Amniotic stem cell (primary cell): ENCODE measurements at places on chromosomes 11 and 22.
A peak's percentile ranks its signal among the peaks of the same experiment; 100 is the strongest.

DNA sequence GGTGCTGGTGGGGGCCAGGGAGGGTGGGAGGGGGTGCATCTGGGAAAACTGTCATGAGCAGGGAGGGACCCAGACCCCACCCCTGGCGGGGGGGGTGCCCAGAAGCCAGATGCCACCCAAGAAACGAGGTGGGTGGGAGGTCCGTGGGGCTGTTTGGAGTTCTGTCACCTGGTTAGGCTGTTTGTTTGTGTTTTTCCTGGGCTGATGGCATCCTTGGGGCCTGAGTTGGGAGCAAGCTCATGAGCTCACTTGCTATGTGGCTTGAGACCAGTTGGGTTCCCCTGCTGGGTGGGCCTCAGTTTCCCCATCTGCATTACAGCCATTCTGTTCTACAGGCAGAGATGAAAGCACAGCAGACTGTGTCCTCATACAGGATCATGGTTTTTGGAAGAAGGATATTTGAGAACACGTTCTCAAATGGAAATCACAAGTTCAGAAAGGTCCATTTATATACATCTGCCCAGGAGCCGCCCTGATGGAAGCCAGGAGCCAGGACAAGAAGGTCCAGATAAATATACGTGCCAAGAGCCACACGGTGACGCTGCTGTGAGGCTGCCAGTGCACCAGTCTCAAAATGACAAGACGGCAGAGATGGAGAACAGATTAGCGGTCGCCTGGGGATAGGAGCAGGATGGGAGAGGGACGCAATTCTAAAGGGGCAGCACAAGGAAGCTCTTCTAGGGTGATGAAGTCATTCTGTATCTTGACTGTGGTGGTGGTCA lies 312.9 kb downstream of the MN1 start:
- DNase-seq, result no peak

GRCh38 chr11:16784097-16784496 lies 45.6 kb downstream of the C11orf58 start:
- DNase-seq, result no peak

DNA sequence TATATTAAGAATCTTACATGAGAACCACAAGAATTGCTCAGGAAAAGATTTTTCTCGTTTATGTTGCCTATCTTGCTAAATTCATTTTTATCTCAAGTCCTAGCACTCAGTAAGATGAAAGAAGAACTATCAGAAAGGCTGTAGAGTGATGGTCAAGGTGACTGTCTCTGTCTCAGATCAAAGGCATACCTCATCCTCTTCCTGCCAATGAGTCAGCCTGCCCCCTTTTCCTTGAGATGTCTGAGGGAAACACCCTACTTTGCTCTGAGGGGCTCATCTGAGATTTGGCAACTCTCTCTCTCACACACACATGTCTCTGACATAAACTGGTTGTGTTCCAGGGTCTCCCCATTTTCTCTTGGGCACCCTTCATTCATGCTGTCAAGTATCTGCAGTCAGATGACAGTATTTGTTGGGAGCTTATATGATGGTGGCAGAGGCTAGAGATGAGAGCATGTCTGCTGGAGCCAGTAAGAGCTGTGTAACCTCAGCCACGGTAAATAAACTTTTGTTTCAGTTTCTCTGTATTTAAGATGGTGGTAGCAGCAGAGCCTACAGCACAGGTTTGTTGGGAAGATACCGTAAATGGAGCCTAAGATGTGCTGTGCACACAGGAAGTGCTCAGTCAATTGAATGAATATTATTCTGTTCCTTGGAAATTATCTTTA lies 1.6 kb downstream of the MMP27 start:
- DNase-seq, result no peak

DNA sequence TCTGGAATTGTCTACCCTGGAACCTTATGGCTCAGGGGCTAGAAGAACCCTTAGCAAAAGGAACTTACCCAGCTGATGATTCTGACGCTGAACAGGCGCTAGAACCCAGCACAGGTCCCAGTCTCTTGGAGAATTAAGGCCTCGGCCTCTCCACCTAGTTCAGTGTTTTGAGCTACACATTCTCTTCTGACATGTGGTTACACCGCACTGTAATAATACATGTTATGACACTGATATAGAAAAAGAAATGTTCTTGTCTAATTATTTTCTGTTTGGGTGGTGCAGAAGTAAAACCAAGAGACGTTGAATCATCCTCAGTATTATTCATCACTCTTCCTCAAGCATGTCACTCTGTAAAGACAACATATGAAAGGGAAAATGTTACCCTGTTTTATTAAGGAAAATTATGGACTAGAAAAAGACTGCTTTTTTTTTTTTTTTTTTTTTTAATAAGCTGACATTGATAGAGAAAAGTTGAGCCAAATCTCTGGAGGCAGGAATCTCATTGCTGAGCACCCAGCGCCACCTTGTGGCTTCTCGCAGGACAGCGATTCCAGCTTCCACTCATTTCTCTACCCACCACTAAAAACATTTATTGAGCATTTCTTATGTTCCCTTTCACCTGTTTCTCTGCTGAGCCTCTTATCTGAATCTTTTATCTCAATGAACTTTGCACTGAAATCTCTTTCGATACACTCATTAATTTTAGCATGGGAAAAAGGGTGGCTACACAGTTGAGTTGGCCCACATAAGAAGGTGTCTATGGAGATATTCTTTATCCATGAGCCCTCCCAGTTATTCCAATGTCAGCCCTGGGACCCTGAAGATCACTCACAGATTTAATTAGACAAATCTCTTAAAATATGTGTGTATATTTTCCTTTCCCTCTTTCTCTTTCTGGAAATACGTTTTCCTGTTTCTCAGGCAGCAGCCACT lies 12.6 kb upstream of the APLNR start:
- DNase-seq, result peak; percentile 33

DNA sequence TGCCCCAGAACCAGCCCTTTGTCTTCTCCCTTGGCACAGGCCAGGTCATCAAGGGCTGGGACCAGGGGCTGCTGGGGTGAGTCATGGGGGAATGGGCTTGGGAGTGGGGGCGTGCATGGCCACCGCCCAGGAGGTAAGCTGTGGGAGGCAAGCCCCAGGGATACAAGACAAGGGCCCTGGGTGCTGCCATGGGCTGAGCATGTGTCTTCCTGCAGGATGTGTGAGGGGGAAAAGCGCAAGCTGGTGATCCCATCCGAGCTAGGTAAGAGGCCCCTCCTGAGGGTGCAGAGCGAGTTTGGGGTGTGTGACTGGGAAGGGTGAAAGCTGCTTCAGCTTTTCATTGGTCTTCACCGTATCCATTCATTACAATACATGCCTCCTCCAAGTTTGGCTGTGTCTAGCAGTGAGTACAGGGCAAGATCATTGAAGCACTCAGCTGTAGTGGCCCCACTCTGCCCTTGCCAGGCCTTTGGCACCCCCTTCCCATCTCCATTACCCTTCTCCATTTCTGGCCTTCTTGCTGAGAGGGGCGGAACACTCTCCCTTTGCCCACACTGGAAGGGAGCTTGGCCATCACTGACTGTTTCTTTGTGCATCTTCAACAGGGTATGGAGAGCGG lies 2.5 kb downstream of the FKBP2 start:
- no peak for DNase-seq

DNA sequence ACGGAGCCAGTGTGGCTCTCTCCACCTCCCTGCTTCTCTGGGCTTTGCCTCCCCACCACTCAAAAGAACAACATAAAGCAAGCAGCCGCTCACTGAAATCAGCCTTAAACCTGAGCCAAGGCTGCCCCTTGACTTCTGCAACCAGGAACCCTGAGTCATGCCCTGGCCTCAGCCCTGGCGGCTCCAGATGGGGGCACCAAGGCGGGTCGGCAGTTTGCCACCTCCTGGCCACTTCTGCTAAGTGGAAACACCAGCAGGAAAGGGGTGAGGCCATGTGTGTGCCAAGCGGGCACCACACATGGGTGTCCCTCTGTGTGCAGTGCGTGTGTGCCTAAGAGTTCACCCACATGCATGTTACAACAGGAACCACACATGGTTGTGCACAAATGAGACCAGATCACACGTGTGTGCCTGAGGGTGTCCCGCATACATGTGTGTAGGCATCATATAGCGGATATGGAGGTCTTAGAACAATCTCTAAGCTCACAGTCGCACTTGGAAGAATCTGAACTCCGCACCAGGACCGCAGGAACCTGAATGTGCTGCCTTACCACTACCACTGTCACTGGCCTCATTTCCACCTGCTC lies 221.2 kb downstream of the MN1 start:
- DNase-seq, result no peak

GRCh38 chr11:46808799-46809431 lies 37.2 kb downstream of the CKAP5 start:
- DNase-seq, result no peak

DNA sequence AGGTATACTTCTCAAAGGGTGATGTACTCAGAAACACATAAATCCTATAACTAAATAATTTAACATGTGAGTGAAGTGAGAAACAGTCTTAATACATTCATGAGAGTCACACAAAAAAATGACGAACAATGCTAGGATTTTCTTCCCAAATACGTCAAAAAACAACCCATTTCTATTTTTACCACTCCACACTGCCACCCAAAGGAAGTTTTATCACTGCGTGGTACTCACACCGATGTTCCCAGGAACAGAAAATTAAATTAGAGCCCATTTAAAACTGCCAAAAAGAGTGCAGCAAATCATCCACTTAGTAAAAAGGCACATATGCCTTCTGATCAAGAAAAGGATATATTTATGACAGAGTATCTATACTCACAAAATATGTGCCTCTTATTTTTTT lies 710.9 kb upstream of the FAT3 start:
- no peak for DNase-seq

GRCh38 chr11:117949062-117949461 lies 19.9 kb upstream of the TMPRSS13 start:
- DNase-seq, result no peak

- no peak for DNase-seq
Observed at GRCh38 chr11:73241300-73241699, 23.2 kb downstream of the P2RY2 start.

- DNase-seq, result no peak
Observed at GRCh38 chr22:27749597-27750225, 51.8 kb downstream of the MN1 start.

- no peak for DNase-seq
Observed at GRCh38 chr11:120769906-120770305, 254.0 kb upstream of the TBCEL start.

DNA sequence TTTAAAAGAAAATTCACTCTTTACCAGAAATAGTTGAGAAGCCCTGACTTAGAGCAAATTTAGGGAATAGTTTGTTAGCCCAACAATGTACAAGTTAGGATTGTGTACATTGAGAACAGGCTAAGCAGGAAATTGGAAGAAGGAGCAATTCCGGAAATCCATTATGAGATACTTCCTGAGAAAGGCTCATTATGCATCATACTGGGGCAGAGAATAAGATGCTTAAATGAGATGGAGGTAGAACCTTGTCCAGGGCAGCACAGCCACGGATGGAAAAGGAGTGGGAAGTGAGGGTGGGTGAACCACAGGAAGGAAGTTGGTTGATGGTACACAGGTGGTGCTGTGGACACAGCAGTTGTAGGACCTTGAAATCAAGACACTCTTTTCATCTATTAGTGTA lies 180.2 kb downstream of the PGR start:
- no peak for DNase-seq

GRCh38 chr11:65575568-65576231 lies at the start of gene EHBP1L1:
TSS of gene EHBP1L1 (plus strand) at chr11:65576053. CDS start at chr11:65576303, 250 bp downstream.
- DNase-seq, result no peak

DNA sequence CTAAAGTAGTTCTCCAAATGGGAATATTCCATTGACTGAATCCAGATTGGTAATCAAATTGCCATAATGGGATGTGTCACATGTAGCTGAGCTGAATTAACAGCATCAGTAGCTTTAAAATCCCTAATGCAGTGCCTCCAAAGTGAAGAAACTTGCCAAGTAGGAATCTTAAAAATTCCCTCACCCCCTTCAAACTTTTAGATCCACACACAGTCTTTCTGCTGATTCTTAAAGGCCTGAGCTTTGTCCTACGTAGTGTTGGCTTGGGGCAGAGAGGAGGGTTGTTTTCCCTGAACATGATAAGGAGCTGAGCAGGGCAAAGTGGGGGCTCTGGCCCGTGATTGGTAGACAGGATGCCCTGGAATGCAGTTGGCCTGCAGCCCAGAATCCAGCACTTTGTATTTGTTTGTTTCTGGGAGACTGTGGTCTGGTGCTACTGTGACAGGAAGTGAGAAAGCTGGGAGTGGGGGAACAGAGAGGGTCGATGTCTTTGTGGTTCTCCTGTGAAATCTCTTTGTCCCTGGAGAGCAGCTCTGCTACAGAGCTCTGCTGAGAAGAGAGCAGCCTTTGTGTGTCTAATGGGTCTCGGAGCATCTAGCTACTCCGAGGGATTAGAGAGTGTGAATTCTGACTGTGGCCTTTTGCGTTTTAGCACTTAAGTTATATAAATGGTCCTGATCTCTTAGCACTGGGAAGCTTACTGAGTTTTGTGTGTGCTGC lies 16.9 kb downstream of the CTNND1 start:
- DNase-seq, result peak; percentile 81

DNA sequence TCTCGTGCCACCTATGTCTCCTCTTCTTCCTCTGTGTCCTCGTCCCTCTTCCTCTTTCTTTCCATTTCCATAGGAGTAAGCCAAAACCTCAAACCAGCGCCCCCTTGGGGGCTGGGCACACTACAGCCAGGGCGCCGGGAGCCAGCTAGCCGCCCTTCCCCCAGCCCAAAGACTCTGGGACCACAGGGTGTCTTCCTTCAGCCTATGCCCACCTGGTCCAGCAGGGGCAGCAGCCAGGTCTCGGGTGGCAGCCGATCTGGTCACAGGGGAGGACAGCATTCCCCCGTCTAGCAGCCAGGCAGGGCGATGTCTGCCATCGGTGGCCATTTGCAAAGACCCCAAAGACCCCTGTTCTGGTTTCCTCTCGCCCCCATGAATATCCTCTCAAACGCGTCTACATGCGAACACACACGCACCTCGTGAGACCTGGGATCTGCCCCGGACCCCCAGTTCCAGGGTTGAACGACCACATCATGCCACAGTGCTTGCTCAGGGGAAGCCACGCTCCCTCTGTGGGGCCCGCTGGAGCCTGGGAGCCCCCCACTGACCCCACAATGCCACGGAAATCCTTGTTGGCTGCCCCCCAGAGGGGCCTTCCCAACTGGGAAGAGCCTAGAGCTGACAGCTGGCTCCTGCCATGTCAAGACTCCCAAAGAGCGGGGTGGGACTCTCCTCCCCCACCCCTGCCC lies 546.0 kb upstream of the CCDC179 start:
- no peak for DNase-seq

GRCh38 chr22:25764270-25765015 lies 22.5 kb downstream of the MYO18B start:
- DNase-seq, result no peak

GRCh38 chr11:130906616-130907015 lies 9.7 kb downstream of the SNX19 start:
- no peak for DNase-seq

DNA sequence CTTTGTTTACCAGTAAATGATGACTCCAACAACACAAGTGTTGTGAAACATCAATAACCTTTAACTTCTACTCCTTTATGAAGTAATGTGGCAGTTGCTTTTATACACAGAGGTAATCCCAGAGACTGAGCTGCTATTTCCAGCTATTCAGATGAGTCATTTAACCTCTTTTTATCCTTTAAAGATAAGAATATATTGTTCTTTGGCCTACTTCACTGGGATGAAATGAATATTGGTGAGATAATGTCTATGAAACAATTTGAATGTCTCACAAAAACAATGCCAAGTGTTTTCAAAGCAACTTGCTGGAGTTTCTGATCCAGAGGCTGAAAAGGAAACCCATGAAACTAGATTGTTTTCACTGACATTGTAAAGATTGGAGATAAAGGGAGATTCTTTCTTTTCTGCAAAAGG lies 564.4 kb upstream of the LUZP2 start:
- no peak for DNase-seq

GRCh38 chr22:26391623-26392022 lies 37.4 kb upstream of the ASPHD2 start:
- no peak for DNase-seq
